ENCODE measurements at places on chromosomes 4 and X.

DNA sequence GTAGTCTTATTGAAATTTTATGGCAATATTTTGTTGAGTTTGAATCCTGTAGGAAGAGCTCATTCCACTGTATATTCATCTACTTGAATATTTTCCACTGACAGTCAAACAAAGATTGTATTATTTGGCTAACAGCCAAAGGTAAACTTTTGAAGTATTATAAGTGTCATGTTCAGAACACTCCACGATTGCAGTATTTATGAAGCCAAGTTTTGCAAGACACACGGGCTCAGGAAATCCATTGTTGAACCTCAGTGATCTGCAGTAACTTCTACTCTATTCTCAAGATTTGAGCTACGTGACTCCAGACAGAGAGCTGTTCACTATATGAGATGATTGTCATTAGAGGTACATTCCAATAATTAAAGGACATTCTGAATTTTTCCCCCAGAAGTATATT lies 302.7 kb upstream of the ADGRL3 start:
- no peak for DNase-seq

DNA sequence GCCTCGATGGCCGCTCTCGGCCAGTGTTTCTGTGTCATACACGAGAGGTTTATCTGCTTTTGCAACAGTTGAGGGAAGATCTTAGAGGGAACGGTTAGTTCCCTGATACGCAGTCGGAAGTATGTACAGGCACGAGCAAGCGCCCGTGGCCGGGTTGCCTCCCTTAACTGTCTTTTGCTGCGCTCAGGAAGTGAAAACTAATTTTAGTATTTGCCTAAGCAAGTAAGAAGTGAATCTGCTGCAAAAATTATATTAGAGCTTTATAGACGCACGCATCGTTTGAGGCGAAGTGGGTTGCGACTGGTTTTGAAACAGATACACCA lies 695 bp downstream of the MTM1 start:
- DNase-seq, result no peak

DNA sequence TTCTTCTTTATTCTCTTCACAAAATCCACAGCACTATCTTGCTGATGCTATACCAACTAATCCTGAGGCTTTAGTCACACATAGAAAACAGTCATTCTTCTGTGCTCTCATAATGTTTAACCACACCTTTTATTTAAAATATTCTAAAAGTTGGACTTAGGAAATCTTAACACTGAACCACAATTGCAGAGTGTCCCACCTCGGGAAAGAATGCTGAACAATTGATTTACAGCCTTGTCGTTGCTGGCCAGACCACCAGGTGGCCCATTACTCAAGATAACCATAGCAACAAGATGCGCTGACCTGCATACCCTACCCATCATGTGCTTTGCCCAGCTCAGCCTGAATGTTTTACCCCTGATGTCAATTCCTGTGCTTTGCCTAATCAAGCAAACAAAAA lies 100.8 kb downstream of the ARSJ start:
- DNase-seq, result no peak

- DNase-seq, result no peak
Observed at GRCh38 chrX:74925225-74926088, at the start of gene NEXMIF. Gene NEXMIF, minus strand, starts transcription at chrX:74925452.

GRCh38 chrX:129932821-129933321 lies 26.9 kb downstream of the UTP14A start:
- no peak for DNase-seq
